ENCODE measurements at places on chromosomes 13 and 19. TPM values are rescaled to one million over a fixed set of nuclear protein-coding genes. Genes with fewer than 3 reads are reported as not detected.

The ZNF579 gene
- 16.6 TPM for total RNA-seq

The ADAT3 gene
- total RNA-seq = 10.3 TPM

The SOX1 gene
- not detected for total RNA-seq

The MTUS2 gene
- total RNA-seq = 0.06 TPM

The CFAP97D2 gene
- not detected for total RNA-seq

The ADGRE1 gene
- 1.3 TPM for total RNA-seq

The ZNF554 gene
- total RNA-seq = 6.9 TPM

The CD33 gene
- total RNA-seq = 14.0 TPM

The CGB2 gene
- not detected for total RNA-seq

The ZNF628 gene
- total RNA-seq = 12.0 TPM

The HRC gene
- total RNA-seq = 7.0 TPM

The DCT gene
- 0.13 TPM for total RNA-seq

The TNFSF13B gene
- 5.3 TPM for total RNA-seq

The KIR3DL2 gene
- 0.13 TPM for total RNA-seq

The CD320 gene
- total RNA-seq = 26.1 TPM

The CEACAM8 gene
- not detected for total RNA-seq

The PSG2 gene
- not detected for total RNA-seq

The LILRB2 gene
- 11.5 TPM for total RNA-seq

The ZNF155 gene
- 11.2 TPM for total RNA-seq

The LILRB4 gene
- 9.9 TPM for total RNA-seq

The ELSPBP1 gene
- total RNA-seq = not detected

The ETV2 gene
- total RNA-seq = 0.38 TPM

All from kidney (tissue), 22 donors.